ENCODE measurements at places on chromosomes 12 and 14. TPM values are rescaled to one million over a fixed set of nuclear protein-coding genes. Genes with fewer than 3 reads are reported as not detected.
A peak's percentile ranks its signal among the peaks of the same experiment; 100 is the strongest.

DNA sequence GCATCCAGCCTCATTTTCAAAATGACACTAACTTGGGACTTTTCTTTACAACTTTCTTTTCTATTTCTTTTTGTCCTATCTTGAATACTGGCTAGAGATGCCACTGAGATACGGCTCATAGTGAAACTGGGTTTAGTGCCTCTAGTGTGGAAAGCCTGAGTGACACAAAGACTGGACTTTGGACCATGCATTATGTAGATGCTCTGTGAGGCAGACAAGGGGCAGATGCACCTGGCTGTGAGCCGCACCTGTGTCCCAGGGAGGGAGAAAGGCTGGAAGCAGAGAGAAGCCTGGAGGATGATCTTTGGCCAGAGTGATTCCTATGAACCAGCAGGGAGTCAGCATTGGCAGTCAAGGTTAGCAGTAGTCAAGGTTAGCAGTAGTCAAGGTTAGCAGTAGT is 852.3 kb upstream of the TMEM132C start:
- no peaks in the 10 kb centered on the region for H3K4me1 ChIP-seq
- DNase-seq: no peak
- no peak overlapping the region for H3K4me3 ChIP-seq
- no peak overlapping the region for H3K27ac ChIP-seq
- H3K36me3 ChIP-seq: no peaks in the 10 kb centered on the region

- no peaks in the 10 kb centered on the region for H3K36me3 ChIP-seq
- no peaks in the 10 kb centered on the region for H3K27me3 ChIP-seq
- H3K4me1 ChIP-seq: no peaks in the 10 kb centered on the region
- no peak overlapping the region for H3K27ac ChIP-seq
- H3K4me3 ChIP-seq: no peak overlapping the region
- no peak for DNase-seq
Measured at GRCh38 chr14:23895053-23895419, 58.5 kb upstream of the DHRS4 start.

DNA sequence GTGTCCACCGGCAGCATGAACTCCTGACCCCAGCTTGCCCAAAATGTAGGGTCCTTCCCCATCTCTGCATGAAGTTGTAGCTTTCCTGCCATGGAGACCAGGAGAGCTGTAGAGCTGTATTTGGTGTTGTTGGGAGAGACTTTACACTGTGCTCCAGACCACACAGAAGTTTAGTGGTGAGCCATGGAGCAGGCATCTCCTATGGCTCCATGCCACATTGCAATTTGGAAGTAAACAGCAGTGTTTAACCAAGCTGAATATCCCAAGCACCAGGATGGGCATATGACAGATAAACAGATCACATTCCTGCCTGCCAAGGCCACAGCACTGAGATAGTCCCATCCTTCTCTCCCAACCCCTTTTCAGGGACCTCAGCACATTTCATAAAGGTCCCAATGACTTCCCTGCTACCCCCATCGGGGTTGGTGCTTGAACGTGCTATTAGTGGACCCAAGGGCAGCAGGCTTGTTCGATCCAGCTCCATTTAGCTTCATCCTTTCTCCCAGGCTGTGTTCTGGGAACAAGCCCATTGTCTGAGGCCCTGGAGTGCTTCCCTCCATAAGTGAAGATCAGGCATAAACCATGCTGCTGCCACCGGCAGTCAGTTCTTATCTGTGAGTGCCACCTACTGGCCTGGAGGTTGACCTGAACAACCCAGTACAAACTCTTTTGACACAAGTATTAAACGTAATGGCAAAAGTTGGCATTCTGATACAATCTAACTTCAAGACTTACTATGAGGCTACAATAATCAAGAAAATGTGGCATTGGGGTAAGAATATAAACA is 172.3 kb upstream of the ATXN7L3B start:
- no peaks in the 10 kb centered on the region for H3K36me3 ChIP-seq
- H3K27ac ChIP-seq: no peak overlapping the region
- H3K27me3 ChIP-seq: no peaks in the 10 kb centered on the region

TMEM63C gene
- not detected for total RNA-seq

NOXRED1 gene
- 0.47 TPM for total RNA-seq

TMPRSS12 gene
- total RNA-seq: not detected

DNA sequence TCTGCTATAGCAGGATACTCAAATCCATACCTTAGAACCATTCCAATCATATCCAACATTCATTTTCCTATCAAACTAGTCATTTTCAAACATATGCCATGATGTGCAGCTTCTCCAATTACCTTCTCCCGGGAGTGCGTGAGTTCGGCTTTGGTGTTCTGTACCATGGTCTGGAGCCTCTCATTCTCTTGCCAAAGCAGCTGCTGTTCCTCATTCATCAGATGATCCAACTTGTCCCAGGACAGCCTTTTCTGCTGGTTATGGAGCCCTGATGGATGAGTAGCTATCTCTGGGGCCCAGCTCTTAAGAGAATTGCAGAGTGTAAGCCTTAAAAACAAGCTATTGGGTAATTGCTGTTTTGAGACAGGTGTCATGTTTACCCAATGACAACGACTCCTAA is 71.1 kb upstream of the SAV1 start:
- H3K4me1 ChIP-seq: no peaks in the 10 kb centered on the region
- no peak overlapping the region for H3K27ac ChIP-seq
- no peaks in the 10 kb centered on the region for H3K27me3 ChIP-seq
- peaks cover 2% of the 10 kb centered on the region for H3K36me3 ChIP-seq

- peaks cover 25% of the 10 kb centered on the region for H3K4me1 ChIP-seq
- H3K27ac ChIP-seq: no peak overlapping the region
- peak overlapping the region; percentile 62 for H3K4me3 ChIP-seq
- H3K36me3 ChIP-seq: no peaks in the 10 kb centered on the region
- no peak for DNase-seq
Measured at GRCh38 chr12:53626702-53627169, 554 bp upstream of the ATF7 start.

VASH1 gene
- total RNA-seq: 5.5 TPM

- DNase-seq: no peak
- H3K4me3 ChIP-seq: no peak overlapping the region
- H3K27ac ChIP-seq: no peak overlapping the region
- no peaks in the 10 kb centered on the region for H3K36me3 ChIP-seq
- no peaks in the 10 kb centered on the region for H3K4me1 ChIP-seq
Measured at GRCh38 chr14:30550335-30550734, 8.6 kb upstream of the G2E3 start.

- no peaks in the 10 kb centered on the region for H3K4me1 ChIP-seq
- no peak for DNase-seq
- no peak overlapping the region for H3K27ac ChIP-seq
- H3K36me3 ChIP-seq: no peaks in the 10 kb centered on the region
Measured at GRCh38 chr14:59753512-59753911, 117.1 kb downstream of the RTN1 start.

GRCh38 chr12:69922999-69923398 is 98.0 kb downstream of the MYRFL start:
- H3K27ac ChIP-seq: no peak overlapping the region
- H3K4me1 ChIP-seq: no peaks in the 10 kb centered on the region
- H3K36me3 ChIP-seq: no peaks in the 10 kb centered on the region

C1QL4 gene
- not detected for total RNA-seq

GRCh38 chr14:89881839-89882238 is 72.7 kb downstream of the EFCAB11 start:
- no peak for DNase-seq
- H3K4me3 ChIP-seq: no peak overlapping the region
- H3K27ac ChIP-seq: no peak overlapping the region
- H3K27me3 ChIP-seq: no peaks in the 10 kb centered on the region

DNA sequence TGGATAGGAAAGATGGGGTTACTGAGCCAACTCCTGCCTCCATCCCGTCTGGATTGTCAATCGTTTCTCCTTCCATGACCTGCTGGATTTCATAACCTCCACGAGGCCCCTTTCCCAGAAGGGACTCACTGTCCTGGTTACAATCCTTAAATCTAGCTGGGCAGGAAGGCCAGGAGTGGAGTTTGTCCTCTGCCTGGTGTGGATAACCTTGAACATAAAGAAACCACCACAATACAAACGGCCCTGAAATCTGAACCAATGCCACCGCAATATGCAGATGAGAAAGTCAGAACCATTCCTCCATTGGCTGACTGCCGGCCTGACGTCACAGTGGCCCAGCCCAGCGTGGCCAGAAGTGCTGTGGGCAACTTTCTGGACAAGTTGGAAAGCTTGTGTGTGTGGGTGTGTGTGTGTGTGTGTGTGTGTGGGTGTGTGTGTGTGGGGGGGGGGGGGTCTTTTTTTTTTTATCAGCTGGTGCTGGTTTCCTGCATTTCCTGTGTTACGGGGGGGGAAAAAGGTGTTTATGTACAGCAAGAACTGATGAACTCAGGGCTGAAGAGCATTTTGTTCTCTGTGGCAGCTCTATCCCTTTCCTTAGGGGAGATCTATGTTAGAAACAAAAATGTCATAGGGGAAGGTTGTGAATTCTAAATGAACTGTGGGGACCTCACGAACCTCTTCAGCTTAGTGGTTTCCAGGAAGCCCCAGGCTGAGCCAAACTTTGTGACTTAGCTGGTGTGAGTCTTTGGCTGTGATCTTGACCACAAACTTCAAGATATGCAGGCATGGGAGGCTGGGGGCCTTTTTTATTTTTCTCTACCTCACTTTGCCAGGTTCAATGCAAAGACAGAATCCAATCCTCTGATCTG is 81.6 kb upstream of the MED13L start:
- H3K36me3 ChIP-seq: no peaks in the 10 kb centered on the region
- DNase-seq: peak; percentile 98
- H3K4me3 ChIP-seq: no peak overlapping the region
- H3K4me1 ChIP-seq: no peaks in the 10 kb centered on the region

- no peaks in the 10 kb centered on the region for H3K36me3 ChIP-seq
- DNase-seq: peak; percentile 51
- no peaks in the 10 kb centered on the region for H3K4me1 ChIP-seq
- H3K27ac ChIP-seq: peak overlapping the region; percentile 30
Measured at GRCh38 chr14:73770977-73771847, 57.0 kb upstream of the PNMA1 start.

- DNase-seq: no peak
- no peaks in the 10 kb centered on the region for H3K4me1 ChIP-seq
- H3K27ac ChIP-seq: no peak overlapping the region
- H3K36me3 ChIP-seq: no peaks in the 10 kb centered on the region
Measured at GRCh38 chr14:85616386-85616885, 86.5 kb downstream of the FLRT2 start.

- no peak overlapping the region for H3K27ac ChIP-seq
- H3K36me3 ChIP-seq: no peaks in the 10 kb centered on the region
- H3K27me3 ChIP-seq: no peaks in the 10 kb centered on the region
- no peaks in the 10 kb centered on the region for H3K4me1 ChIP-seq
- H3K4me3 ChIP-seq: no peak overlapping the region
- DNase-seq: no peak
Measured at GRCh38 chr14:24744641-24745040, 110.7 kb upstream of the GZMB start.

DNA sequence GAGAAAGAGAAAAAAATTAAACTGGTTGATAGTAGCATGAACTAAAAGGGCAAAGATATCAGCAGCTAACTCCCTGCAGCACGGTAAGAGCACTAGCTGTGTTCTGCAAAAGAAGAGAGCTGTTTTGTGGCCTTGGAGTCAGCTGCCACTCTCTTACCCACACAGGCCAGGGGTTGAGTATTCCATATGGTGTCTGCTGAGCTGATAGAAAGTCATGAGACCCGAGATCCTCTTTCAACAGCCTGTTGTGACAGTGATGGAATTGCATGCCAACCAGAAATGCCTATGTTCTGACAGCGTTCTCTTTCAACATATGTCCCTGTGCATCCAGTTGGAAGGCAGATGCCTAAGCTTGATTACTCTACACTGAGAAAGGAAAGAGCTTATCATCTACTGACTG is 39.9 kb downstream of the TMTC1 start:
- no peaks in the 10 kb centered on the region for H3K27me3 ChIP-seq
- no peak overlapping the region for H3K4me3 ChIP-seq
- H3K4me1 ChIP-seq: no peaks in the 10 kb centered on the region
- H3K27ac ChIP-seq: no peak overlapping the region
- DNase-seq: no peak

GRCh38 chr14:97602438-97603117 is 805.4 kb downstream of the VRK1 start:
- no peaks in the 10 kb centered on the region for H3K4me1 ChIP-seq
- H3K4me3 ChIP-seq: no peak overlapping the region
- H3K27ac ChIP-seq: no peak overlapping the region
- no peaks in the 10 kb centered on the region for H3K36me3 ChIP-seq
- no peaks in the 10 kb centered on the region for H3K27me3 ChIP-seq
- DNase-seq: no peak

DNA sequence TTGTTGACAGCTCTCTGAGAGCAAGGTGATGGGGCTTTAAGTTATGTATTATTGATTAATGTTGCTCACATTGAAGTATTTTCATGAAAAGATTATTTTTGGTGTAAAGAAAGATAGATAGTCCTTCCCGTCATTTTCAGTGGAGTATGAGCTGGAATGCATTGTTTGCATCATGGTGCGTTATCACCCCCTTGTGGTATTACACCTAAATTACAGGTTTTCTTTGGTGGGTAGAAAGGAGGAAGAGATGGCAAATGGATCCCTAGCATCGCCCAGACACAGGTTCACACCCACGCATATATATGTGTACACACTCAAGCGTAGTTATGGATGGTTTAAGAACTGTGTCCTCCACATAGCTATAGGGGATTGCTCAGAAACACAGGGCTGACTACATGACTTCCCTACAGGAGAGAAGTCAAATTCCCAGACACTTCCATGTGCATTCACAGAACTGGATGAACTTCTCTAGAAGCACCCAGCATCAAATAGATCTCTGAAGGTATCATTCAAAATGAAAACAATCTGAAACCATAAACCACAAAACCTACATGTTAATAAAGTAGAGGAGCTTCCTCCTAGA is 14.4 kb upstream of the SERPINA10 start:
- H3K27ac ChIP-seq: no peak overlapping the region
- no peak overlapping the region for H3K4me3 ChIP-seq
- no peak for DNase-seq

DNA sequence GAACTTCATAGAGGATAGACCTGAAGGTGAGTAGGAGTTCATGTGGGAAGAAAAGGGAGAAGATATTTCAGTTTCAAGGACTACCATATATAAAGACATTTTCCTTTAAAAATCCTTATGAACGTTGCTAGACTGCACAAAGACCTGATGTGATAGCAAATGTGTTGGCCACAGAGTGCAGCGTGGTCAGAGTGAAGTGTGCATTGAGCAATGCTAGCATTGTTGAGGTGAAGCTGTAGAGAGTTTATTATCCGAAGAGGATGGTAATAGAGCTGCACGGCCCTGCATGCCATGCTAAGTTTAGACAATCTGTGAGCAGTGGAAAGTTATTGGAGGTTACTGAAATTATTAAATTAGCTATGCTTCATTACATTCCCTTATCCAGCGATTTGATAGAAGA is 413.0 kb downstream of the CCDC91 start:
- no peaks in the 10 kb centered on the region for H3K4me1 ChIP-seq
- no peak overlapping the region for H3K4me3 ChIP-seq
- DNase-seq: no peak

SERPINA12 gene
- total RNA-seq: not detected

OR4K14 gene
- not detected for total RNA-seq

RD3L gene
- not detected for total RNA-seq

DNA sequence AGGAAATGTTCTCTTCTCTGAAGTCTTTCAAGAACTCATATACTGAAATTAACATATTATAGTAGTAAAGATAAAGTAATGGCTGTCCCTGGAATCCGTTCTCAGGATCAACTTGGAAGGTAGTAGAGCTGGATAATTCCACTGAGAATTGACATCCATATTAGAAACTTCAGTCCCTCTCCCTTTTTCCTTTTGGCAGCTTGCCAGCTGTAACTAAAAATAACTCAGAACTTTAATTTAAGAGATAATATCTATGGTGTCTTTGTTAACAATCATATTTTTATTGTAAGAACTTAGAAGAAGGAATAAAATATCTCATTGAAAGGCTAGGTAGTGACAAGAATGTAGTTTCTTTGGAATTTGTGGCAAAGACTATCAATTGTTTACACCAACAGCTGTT is 61.4 kb upstream of the PLEKHA5 start:
- H3K4me1 ChIP-seq: no peaks in the 10 kb centered on the region
- H3K4me3 ChIP-seq: no peak overlapping the region
- H3K27me3 ChIP-seq: no peaks in the 10 kb centered on the region

CNTN1 gene
- 0.66 TPM for total RNA-seq
